ENCODE measurements at places on chromosomes 1 and 21.
A peak's percentile ranks its signal among the peaks of the same experiment; 100 is the strongest.

GRCh38 chr21:24423546-24423945 lies 1183.7 kb downstream of the MRPL39 start:
- no peak for DNase-seq

GRCh38 chr1:161836018-161836417 lies 69.9 kb downstream of the ATF6 start:
- DNase-seq: no peak

GRCh38 chr21:14480411-14481031 lies 65.6 kb downstream of the SAMSN1 start:
- no peak for DNase-seq

GRCh38 chr1:46058936-46059335 lies 73.5 kb downstream of the PIK3R3 start:
- DNase-seq: no peak

DNA sequence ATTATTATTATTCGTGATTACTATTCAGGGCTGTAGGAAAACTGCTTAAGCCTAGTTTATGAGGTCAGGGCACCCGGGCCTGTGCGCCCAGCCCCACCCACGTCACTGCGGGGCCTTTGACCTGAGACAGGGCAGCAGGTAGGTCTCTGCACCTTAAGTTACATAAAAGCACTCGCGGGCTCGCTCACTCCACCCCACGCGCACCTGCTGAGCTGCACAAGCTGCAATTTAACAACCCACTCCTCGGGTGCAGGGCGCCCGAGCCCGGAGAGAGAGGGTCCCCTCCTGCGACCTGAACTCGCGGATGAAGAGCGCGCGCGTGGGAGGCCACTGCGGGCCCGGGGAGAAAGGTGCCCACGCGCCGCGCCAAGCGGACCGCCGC lies 477 bp downstream of the ICMT start:
- DNase-seq: peak; percentile 34

DNA sequence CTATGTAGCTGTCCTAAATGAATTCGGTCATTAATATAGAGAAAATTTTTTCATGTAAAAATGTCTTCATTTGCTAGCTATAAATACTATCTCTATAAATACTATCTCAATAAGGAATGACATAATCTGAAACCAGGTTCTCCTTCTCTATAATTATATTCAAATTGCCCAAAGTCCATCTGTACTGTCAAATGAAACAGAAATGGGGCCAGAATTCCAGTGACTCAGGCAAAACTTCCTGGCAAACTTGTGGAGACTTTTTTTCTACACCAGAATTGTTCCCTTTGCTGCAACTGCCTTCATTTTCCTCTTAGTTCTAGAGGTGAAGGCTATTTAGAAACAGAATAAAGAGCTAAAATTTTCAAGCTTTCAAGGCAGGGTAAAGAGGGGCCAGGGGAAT lies 152.5 kb downstream of the KCNH1 start:
- no peak for DNase-seq

DNA sequence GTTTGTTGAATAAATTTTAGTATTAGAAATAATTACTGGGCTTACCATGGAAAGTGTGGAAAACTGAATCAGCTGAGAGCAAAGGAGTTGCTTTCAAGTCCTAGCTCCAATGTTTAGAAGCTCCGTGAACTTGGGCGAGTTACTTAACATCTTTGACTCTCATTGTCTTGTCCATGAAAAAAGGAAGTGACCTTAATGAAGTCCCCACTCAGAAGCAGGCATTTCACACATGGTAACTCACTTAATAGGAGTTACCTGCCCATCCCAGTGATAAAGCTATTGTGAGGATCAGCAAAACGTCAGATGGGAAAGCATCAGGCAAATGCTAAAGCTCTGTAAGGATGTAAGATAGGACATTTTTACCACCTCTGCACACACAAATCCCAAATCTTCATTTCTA lies 34.0 kb upstream of the GADD45A start:
- DNase-seq: no peak

DNA sequence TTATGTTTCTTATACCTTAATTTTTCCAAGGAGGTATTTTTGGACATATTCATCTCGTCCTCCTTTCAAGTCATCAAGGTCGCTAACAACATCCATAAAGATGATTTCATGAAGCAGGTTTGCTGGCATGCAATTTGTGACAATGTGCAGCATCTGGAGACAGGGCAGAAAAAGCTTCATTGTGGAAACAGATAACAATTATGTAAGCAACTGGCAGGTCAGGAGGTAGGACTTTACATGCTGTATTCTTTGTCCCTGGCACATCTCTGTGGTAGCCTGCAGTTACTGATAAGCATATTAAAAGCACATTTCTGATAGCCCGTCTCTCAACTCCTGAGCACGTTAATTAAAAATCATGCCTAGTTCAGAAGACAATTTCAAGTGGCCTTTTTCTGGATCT lies 156.8 kb downstream of the LEPR start:
- DNase-seq: no peak

GRCh38 chr21:44450999-44451398 lies 4.3 kb upstream of the LRRC3 start:
- DNase-seq: no peak

- peak; percentile 75 for DNase-seq
These were observed 12.6 kb downstream of the FLG2 start for GRCh38 chr1:152347116-152347728.

- no peak for DNase-seq
These were observed 15.4 kb downstream of the ZP4 start for GRCh38 chr1:237875291-237875690.

DNA sequence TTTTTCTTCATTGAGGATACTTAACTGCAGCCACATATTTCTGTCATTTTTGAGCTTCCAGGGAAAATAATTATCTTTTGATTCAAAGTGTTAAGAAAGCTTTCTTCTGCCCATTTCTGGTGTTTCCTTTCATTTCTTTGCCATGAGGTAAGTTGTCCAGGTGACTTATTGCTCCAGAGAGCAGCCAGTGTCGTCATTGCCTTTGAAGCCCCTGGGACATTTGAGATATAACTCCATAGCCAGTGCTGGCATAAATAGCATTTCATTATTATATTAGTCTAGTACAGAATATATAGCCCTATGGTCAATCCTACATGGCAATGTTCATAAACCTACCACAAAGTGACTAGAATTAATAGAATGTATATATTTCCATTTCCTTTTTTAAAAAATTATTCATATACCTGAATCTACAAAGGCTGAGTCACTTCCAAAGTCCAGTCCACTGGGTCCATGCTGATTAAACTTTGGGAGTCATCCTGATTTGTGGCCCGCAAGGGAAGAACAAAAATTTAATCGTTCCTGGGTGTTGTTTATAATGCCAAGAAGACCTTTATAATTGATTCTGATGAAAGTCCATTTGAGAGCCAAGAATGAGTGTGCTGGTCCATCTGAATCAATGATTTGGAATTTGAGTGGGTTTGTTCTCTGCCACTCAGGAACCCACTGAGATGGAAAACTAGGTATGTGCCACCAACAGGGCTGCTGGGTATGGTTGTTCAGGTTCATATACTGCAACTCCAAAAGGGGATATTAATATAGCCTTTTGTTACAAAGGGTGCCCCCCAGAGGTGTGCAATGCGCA lies 221.8 kb upstream of the PLXNA2 start:
- DNase-seq: no peak

- no peak for DNase-seq
These were observed 36.4 kb upstream of the COL6A2 start for GRCh38 chr21:46061518-46061917.

- peak; percentile 76 for DNase-seq
These were observed 9.1 kb upstream of the LCE2D start for GRCh38 chr1:152654110-152654509.

DNA sequence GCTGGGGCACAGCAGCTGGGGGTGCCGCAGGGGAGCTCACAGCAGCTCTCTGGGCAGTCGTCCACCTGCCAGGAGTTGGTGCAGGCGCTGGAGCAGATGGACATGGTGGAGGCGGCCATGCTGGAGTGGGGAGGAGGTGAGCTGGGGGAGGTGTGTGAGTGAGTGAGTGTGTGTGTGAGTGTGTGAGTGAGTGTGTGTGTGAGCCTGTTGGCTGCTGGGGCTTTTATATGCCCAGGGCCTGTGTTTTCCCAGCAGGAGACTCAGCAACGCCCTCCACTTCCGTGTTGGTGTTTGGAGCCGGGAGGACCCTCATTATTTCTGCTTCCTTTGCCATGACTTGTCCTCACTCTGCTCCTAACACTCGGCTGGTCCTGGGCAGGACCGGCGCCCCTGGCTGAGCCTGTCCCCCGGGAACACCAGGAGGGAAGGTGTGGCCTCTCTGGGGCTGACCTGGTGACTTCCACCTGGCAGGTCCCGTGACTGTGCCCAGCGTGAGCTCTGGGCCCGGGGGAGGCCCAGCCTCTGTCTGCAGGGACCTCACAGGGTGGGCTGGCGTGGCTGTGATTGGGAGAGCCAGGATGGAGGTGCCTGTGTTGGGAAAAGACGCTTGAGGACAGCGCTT lies at the start of gene KRTAP10-2:
Gene KRTAP10-2 (minus strand): TSS at position 166 of the 622 bp plus-strand sequence. CDS start 47 bp downstream, at position 119.
- DNase-seq: no peak

GRCh38 chr1:90731382-90732050 lies 14.4 kb upstream of the BARHL2 start:
- DNase-seq: no peak

GRCh38 chr21:37331411-37331810 lies 35.2 kb upstream of the DYRK1A start:
- DNase-seq: no peak

- no peak for DNase-seq
These were observed 468 bp upstream of the ABCA4 start for GRCh38 chr1:94121411-94121821.

DNA sequence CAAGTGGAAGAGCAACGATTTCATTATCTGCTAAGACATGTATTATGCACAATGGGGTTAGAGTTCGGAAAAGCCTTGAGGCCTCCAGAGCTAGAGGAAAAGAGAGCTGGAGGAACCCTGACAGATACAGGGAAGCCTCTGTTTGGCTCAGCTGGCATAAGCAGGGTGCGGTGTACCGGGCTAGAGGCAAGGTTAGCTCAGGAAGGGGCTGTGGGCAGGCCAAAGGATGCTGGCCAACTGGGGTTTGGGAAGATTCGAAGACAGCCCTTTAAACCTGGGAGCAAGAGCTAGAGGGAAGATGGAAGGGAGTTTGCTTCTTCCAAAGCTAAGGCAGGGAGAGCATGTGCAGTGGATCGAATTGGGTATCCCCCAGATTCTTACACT lies 107.6 kb upstream of the TLR5 start:
- no peak for DNase-seq

DNA sequence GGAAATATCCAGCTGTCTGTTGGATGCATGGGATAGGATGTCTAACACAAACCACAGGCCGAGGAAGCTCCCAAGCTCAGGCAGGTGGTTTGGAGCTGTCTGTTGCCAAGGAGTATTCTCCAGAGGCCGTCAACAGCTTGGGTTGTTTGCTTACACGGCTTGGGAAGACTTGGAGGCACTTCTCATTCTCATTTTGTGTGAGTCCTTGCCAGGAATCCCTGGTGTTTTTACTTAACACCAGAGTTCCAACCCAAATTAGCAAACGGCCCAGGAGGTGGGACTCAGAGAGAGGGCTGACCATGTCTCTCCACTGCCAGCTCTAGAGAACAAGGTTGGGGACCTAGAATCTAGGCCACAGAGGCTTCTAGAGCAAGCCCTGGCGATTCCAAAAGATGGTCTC lies 72.7 kb upstream of the FAM20B start:
- DNase-seq: no peak

Measured in activated CD4-positive, alpha-beta T cell treated with anti-CD3 and anti-CD28 coated beads, Interleukin-10, Interleukin-2, amounts not matched to agents 100 ng/mL and 50 ng/mL, durations not matched to agents 16 hours and 8 hours (primary cell).